ENCODE measurements at places on chromosomes 2 and 18.
A peak's percentile ranks its signal among the peaks of the same experiment; 100 is the strongest.

GRCh38 chr18:2707551-2708168 lies 52.1 kb downstream of the SMCHD1 start:
- DNase-seq, result no peak

GRCh38 chr18:7349181-7349837 lies 118.4 kb downstream of the LRRC30 start:
- no peak for DNase-seq

- DNase-seq, result peak; percentile 60
Measured at GRCh38 chr2:12073217-12073852, 326.9 kb downstream of the LPIN1 start.

DNA sequence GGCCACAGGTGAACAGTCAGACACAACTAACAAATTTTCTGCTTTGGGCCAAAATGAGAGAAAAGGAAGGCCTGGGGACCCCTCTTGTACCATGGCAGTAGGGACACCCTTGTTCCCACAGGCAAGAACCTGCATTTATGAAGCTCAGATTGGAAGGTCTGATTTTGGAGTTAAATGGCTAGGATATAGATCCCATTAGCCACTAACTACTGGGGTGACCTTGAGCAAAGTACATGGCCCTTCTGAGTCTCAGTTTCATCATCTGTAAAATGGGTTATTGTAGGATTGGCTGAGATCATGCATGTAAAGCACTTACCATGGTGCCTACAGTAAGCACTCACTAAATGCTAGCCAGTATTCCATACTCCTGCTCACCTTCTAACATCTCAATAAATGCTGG lies 101.6 kb upstream of the DAPL1 start:
- no peak for DNase-seq

DNA sequence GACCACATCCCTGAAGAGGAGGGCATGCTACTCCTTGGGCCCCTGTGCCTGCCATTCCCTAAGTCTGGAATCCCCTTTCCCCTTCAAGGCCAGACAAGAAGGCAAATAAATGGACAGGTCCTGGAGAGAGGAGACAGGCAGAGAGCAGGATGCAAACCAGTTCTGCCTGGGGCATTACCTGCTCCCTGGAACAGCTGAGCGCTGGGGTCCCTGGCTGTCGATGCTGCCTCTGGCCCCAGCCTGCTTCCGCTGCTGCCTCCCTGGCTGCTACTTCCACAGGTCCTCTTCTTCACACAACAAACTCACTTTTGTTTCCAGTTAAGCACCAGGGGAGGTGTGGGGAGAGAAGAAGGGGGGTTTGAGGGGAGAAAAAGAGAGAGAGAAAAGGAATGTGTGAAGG lies 53.1 kb downstream of the SLC4A5 start:
- no peak for DNase-seq

DNA sequence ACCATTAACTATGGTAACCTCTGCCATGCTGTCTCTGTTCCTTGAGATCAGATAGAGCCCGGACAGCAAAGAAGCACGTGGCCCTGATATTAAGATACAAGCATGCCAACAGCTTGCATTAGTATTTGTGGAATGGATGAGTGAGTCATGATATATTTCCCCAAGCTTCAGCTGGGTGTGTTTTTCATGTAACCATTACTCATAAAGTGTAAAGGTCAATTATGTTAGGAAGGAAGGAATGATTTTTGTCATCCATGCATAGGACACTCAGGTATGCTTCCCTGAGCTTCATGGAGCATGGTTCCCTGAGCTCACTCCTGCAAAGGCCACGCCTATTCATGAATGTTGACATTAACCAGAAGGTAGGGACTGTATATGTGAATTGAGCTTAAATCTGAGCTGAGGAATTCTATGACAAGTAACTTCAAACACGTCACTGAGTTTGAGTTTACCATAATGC lies 74.6 kb downstream of the ARL4C start:
- DNase-seq, result no peak

DNA sequence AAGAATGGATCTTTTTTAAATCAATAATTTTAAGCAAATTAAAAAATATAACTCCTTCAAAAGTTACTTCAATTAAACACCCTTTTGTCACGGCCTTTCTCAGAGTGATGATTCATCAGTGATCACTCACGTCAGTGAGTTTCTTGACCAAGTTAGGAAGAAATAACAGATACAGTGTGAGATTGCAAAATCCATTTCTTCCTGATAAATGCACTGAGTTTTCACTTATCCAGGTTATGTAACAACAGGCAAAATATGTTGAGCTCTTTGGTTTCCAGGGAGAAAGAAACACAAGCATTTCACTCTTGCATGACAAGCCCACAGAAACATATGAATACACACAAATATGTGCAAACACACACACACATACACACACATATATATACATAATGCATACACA lies 195.9 kb upstream of the CYRIA start:
- no peak for DNase-seq

GRCh38 chr2:145399131-145399530 lies 879.2 kb upstream of the ZEB2 start:
- DNase-seq, result no peak

- no peak for DNase-seq
Measured at GRCh38 chr2:130756874-130757668, 1.7 kb downstream of the AMER3 start.

- DNase-seq, result no peak
Measured at GRCh38 chr18:77141401-77142118, 9.0 kb upstream of the MBP start.

GRCh38 chr2:189540551-189540950 lies 40.0 kb downstream of the SLC40A1 start:
- DNase-seq, result no peak
